ENCODE measurements at places on chromosomes 11 and 22. TPM values are rescaled to one million over a fixed set of nuclear protein-coding genes. Genes with fewer than 3 reads are reported as not detected.
A peak's percentile ranks its signal among the peaks of the same experiment; 100 is the strongest.

GRCh38 chr11:131064373-131064991 lies 148.2 kb upstream of the SNX19 start:
- peak; percentile 66 for DNase-seq

DNA sequence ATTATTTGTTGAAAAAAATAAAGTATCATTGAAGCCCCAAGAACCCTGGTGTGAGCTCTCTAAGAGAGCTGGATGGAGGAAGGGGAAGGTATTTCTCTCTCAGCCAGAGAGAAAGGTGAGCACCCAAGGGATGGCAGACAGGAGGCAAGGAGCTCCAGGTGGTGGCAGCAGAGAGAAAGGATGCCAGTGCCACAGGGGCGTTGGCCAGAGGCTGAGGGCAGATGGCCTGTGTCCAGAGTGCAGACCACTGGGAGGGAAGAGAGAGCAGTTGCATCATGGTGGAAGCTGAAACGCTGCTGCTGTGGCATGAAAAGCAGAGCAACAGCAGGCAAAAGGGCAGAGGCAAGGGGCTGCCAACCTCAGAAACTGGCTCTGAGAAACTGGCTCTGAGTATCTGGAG lies 8.5 kb downstream of the SPON1 start:
- DNase-seq = no peak

The CSNK2A3 gene
- 14.4 TPM for total RNA-seq

The PRR33 gene
- not detected for total RNA-seq

- no peak for DNase-seq
These were observed 4.0 kb downstream of the NLRX1 start for GRCh38 chr11:119172513-119172912.

GRCh38 chr11:103898065-103898464 lies 138.4 kb upstream of the DDI1 start:
- DNase-seq = no peak

- peak; percentile 69 for DNase-seq
These were observed 13.5 kb upstream of the ANKK1 start for GRCh38 chr11:113373981-113374560.

The TRPM5 gene
- total RNA-seq = not detected

GRCh38 chr11:122923302-122923701 lies 40.7 kb downstream of the JHY start:
- DNase-seq = peak; percentile 9

The OR52E8 gene
- 1.9 TPM for total RNA-seq

- no peak for DNase-seq
These were observed 147.3 kb downstream of the CCDC34 start for GRCh38 chr11:27215471-27216269.

- DNase-seq = no peak
These were observed 53.4 kb upstream of the CCND1 start for GRCh38 chr11:69587454-69588090.

GRCh38 chr22:23233752-23234408 lies 53.6 kb downstream of the BCR start:
- DNase-seq = peak; percentile 53

GRCh38 chr11:35330156-35330889 lies 89.0 kb downstream of the SLC1A2 start:
- no peak for DNase-seq

DNA sequence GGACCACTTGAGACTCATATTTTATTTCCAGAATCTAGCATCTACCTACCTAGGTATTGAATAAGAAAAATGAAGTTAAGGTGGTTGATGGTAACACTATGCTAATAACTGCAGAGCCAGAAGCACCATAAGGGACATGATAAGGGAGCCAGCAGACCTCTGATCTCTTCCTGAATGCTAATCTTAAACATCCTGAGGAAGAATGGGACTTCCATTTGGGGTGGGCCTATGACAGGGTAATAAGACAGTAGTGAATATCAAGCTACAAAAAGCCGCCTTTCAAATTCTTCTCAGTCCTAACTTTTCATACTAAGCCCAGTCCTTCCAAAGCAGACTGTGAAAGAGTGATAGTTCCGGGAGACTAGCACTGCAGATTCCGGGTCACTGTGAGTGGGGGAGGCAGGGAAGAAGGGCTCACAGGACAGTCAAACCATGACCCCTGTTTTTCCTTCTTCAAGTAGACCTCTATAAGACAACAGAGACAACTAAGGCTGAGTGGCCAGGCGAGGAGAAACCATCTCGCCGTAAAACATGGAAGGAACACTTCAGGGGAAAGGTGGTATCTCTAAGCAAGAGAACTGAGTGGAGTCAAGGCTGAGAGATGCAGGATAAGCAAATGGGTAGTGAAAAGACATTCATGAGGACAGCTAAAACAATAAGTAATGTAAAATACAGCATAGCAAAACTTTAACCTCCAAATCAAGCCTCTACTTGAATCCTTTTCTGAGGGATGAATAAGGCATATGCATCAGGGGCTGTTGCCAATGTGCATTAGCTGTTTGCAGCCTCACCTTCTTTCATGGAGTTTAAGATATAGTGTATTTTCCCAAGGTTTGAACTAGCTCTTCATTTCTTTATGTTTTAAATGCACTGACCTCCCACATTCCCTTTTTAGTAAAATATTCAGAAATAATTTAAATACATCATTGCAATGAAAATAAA lies 2.1 kb downstream of the HBB start:
- no peak for DNase-seq

- no peak for DNase-seq
These were observed 31.8 kb upstream of the FLI1 start for GRCh38 chr11:128662076-128662475.

- no peak for DNase-seq
These were observed 117.2 kb upstream of the IGLL5 start for GRCh38 chr22:22770280-22770871.

DNA sequence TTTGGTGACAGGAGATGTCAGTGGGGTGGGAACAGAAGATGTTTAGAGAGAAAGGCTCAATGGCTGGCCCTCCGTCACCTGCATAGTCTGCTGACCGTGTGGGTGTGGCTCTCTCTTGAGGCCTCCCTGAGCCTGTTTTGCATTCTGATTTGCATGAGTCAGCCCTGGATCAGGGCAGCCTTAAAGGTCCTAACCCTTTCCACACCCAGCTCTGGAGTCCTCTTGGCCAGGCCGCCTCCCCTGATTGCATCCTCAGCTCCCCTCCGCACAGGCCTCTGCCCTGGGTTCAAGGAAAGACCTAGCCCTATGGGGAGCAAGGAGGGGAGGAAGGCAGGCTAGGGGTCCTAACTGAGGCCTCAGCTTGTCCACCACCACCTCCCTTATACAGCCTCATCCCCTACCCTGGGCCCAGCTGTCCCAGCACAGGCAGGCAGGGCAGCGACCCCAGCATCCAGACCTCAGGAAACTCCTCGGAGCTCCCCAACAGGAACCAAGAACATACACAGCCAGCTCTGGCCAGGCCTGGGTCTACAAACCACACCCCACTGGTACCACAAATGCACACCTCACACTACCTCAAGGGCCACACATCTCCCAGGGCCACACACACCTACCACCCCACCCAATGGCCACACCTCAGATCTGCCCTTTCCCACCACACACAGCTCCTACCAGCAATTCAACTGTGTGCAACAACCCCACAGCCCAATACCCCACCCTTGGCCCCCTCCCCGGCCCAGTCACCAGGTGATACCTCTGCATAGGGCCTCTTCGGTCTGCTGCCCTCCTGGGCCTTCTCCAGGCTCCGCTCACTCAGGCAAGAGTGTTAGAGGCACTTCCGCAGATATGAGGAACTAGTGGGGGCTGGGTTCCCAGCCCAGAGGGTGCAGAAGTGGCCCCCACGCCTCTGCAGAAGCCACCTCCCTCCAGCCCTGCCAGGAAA lies 13.7 kb downstream of the ARAP1 start:
- peak; percentile 46 for DNase-seq

The ARHGAP20 gene
- 4.6 TPM for total RNA-seq

DNA sequence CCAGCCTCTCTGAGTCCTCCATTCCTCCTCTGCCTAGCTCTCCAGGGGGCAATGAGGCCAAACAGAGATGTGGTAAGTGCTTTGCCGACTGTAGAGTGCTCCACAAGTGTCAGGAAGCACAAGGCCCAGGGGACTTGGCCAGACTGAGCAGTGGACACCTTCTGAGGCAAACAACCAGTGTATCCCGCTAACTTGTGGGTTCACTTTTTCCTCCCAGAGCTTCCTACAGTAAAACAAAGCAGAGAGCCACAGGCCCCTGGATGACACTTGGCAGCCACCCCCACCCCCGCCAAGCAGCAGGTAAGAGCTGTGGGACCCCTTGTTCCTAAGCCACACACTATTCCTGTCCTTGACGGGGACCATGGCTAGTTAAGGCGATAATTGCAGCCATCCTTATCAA lies 160.9 kb downstream of the CACNA1I start:
- no peak for DNase-seq

The POU2AF3 gene
- not detected for total RNA-seq

GRCh38 chr22:37234736-37235711 lies 9.0 kb downstream of the RAC2 start:
- no peak for DNase-seq

GRCh38 chr11:97620007-97620406 lies 1230.2 kb downstream of the JRKL start:
- DNase-seq = no peak

GRCh38 chr11:22792497-22792896 lies 37.1 kb downstream of the SVIP start:
- DNase-seq = no peak

- DNase-seq = no peak
These were observed 3.1 kb downstream of the RAC2 start for GRCh38 chr22:37240941-37241320.

The EHF gene
- 6.3 TPM for total RNA-seq

The BATF2 gene
- total RNA-seq = not detected

GRCh38 chr11:58330861-58331260 lies 28.0 kb downstream of the OR5B17 start:
- no peak for DNase-seq

DNA sequence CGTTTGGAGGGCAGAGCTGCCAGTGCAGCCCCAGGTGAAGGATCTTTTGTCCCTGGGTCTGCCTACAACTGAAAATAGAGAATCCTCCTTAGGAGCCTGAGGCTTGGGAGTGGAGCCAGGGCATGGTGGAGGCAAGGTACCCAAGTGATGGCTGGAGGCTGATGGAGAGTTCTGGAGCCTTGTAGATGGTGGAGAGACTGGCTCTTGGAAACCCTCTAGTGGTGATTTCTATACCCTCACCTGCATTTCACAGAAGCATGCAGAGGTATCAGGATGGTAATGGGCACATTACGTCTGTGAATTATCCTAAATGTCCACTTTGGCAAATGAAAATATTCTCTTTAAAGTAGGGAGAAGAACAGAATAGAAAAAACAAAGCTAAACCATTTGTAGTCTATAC lies 44.4 kb downstream of the INSC start:
- no peak for DNase-seq

GRCh38 chr11:1207401-1208143 lies 15.3 kb upstream of the MUC5B start:
- DNase-seq = no peak

The PPP6R3 gene
- 224 TPM for total RNA-seq

The STX3 gene
- 11.1 TPM for total RNA-seq

GRCh38 chr11:95145430-95146060 lies 55.9 kb downstream of the ENDOD1 start:
- no peak for DNase-seq

DNA sequence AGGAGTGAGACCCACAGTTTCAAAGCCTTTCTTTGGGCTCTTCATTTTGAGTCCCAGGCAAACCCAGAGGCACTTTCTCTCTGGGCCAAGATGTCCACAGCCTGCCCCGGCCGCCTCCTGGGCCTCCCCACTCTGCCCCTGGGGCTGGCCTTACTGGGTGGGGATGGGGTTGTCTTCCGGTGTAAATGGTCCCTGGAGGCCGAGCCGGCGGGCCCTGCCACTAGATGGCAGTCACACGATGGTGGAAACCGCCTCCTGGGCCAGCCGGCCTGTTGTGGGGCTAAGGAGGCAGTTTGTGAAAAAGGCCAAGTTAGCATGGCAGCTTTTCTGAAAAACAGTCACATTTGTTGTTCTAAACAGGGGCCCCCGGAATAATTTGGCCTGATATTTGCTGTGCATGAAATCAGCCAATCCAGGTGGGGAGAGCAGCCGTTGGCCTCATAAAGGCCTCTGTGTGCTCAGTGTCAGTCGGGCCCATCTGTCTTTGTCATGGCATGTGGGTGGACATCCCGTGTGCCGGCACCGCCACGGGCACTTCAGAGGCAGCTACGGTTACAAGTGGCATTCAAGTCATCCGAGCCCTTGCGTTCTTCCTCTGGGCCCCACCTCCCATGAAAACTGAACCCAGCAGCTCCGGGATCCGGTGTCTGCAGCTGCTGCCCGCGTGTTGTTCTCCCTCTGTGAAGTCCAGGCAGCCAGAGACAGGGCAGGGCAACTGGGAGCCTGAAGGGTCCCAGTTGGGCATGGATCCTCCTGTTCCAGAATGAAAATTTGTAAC lies 6.5 kb downstream of the MRPL23 start:
- no peak for DNase-seq

The TMEM41B gene
- 27.0 TPM for total RNA-seq

DNA sequence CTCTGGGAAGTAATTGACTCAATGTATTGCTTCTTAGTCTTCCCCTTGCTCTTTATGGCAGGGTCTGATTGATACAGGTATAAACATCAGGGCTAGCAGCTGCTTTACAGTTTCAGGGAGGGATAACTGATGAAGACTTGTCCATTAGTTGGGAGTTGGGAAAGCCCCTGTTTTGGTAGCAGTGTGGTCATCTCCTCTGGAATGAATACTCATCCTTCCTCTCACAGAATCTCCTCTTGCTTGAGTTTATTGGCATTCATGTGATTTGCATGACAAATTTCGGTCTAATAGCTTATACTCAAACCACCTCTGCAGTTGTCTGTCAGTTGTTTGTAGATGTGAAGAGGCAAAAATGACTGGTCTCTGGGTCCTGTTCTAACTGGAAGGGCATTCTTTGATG lies 79.7 kb downstream of the FAT3 start:
- DNase-seq = no peak

- no peak for DNase-seq
These were observed 765.1 kb downstream of the KCNA4 start for GRCh38 chr11:29251738-29252137.

GRCh38 chr11:32005786-32006416 lies 85.0 kb upstream of the RCN1 start:
- DNase-seq = no peak

DNA sequence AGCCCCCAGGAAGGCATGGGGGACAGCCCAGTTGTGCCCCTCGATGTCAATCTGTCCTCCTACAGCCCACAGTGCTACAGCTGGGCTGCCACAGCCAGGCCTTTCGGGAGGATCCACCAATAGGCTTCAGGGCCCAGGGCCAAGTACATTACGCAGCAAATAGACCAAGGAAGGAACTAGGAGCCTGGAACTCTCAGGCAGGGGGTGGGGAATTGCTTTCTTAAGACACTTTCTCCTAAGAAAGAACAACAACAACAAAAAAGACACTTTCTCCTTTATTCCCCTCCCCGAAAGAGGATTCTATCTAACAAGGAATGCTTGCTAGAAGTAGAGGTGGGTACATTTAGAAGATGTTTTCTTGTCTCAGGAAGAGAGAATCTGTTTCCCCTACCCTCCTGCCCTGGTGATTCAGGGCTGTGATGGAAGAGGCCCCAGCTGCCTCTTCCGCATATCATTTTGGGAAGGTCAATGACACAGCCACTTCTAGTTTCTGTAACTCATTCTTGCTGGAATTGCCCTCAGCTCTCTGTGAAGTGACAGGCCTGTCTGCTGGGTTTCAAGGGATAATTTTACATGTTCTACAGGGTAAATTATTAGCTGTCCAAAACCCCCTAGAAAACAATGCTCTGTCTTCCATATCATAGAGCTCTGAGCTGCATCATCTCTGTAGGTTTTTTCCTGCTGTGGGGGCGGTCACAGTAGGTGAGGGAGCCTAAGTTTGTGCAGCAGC lies 6.0 kb upstream of the MALAT1 start:
- peak; percentile 96 for DNase-seq

GRCh38 chr11:119196833-119197483 lies 9.2 kb upstream of the CBL start:
- DNase-seq = peak; percentile 83

Measured in umbilical cord (tissue), 2 donors.